ENCODE measurements at places on chromosomes 1 and 21.

DNA sequence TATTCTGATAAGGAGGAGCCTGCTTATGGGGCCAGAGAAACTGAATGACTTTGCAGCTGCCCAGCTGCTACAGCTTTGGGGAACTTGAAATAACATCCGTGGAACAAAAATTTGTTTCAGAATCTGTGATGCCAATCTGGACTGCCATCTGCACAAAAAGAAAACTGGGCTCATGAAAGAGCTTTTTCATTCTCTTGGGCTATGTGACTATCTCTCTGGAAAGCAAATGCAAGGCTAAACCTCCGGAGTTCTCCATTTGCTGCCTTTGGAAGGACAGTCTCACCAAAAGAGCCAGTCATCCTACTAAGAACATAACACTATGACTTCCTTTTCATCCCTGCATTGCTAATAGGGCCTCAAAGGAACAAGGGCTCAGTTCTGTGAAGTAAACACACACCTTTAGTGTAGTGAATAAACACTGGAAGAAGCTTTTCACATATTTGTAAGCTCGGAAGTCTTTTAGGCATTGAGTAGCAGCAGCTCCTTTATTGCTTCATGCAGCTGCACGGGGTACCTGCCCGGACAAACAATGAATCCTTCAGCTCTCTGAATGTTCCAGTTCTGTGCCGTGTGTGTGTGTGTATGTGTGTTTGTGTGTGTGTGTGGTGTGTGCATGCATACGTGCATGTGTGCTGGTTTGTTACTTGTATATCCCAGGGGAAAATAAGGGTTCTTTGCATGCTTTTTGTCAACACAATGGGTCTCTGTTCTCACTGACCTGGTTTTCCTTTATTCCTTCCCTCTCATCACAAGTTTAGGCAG lies 255.5 kb upstream of the SGIP1 start:
- DNase-seq = no peak

- DNase-seq = no peak
Measured at GRCh38 chr21:42002421-42002958, 7.7 kb downstream of the ZBTB21 start.

- no peak for DNase-seq
Measured at GRCh38 chr1:213050745-213051126, 305 bp upstream of the RPS6KC1 start.

GRCh38 chr1:39048745-39049370 lies 22.7 kb downstream of the NDUFS5 start:
- DNase-seq = no peak

GRCh38 chr1:186965847-186966246 lies 137.1 kb downstream of the PLA2G4A start:
- DNase-seq = no peak

GRCh38 chr1:214027498-214027897 lies 39.7 kb downstream of the PROX1 start:
- no peak for DNase-seq

- DNase-seq = no peak
Measured at GRCh38 chr1:239758756-239759155, 332.9 kb upstream of the FMN2 start.

- DNase-seq = no peak
Measured at GRCh38 chr1:39833121-39833520, 44.5 kb upstream of the BMP8B start.

DNA sequence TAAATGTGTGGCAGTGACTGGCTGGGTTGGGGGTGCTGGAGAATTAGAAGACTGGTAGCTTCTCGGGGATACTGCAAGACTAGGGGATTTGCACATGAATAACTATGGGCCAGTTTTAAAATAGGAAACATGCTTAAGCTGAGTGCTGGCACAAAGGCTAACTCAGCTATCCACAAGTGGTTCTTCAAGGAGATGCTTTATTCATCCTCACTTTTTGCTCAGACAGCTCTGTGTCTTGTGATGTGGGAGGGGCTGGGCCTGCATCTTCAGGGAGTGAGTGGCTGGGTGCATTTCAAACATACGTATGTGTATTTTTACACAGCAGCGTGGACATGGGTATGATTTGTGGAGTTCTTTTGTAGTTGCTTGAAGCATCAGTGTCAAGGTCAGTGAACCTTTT lies 2.3 kb downstream of the COQ8A start:
- DNase-seq = no peak

DNA sequence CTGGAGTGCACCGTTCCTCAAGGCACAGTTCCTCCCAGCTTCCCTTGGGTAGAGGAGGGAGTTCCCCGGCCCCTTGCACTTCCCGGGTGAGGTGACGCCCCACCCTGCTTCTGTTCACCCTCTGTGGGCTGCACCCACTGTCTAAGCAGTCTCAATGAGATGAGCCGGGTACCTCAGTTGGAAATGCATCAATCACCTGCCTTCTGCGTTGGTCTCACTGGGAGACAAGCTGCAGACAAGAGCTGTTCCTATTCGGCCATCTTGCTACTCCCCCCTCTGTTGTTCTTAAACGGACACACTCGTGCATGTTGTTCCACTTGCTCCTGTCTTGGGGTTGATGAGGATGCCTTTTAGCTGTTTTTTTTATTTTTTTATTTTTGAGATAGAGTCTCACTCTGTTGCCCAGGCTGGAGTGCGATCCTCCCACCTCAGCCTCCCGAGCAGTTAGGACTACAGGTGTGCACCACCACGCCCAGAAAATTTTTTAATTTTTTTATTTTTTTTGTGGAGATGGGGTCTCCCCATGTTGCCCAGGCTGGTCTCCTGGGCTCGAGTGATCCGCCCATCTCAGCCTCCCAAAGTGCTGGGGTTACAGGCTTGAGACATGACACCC lies 3.0 kb upstream of the MORC3 start:
- DNase-seq = no peak

DNA sequence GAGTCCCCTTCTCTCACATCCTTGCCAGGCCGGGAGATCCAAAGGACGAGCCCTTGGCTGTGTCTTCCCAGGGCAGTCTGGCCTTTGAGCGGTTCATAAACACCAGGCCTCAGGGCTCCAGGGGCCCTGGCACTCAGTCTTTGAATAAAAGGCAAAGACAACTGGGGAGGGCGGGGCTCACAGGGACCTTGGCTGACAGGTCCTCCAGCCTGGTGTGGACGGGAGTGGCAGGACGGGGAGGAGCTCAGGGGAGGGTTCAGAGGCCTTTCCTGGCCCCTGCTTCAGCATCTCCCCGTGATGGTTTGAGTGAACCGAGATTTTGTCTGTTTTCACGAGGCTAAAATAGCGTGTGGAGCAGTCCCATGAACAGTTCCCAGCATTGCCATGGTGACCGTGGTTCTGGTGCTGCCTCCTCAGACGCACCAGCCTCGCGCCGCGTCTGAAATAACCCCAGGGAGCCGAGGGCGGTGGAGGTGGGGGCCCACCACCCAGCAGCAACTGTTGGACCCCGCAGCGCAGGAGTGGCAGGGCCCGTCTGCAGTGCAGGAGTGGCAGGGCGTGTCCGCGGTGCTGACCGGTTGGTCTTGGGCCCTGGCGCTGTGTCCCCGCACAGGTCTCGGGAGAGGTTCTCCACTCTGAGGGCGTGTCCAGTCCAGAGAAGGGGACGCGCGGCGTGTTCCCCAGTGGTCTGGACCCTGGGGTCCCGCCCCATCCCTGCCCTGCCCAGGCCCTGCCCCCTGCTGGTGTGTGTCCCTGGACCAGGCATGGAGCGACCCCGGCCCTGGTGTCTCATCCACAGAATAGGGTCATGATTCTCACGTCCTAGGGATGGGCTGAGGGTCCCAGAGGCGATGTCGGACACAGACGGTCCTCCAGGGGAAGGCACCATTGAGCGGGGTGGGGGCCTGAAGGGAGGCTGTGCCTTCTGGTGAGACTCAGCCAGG lies 7.1 kb upstream of the PRKCZ start:
- DNase-seq = no peak

DNA sequence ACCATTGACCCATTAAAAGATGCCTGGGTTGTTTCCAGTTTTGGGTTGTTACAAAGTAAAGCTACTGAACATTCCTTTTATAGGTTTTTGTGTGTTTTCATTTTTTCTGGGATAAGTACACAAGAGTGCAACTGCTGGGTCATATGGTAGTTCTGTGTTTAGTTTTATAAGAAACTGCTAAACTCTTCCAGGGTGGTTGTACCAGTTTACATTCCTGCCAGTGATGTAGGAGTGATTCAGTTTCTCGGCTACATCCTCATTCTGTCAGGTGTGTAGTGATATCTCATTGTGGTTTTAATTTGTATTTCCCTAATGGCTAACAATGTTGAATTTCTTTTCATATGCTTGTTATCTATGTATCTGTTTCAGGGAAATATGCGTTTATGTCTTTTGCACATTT lies 58.5 kb upstream of the DNAJC6 start:
- DNase-seq = no peak

GRCh38 chr1:35561972-35562680 lies 4.5 kb downstream of the NCDN start:
- peak; percentile 60 for DNase-seq

DNA sequence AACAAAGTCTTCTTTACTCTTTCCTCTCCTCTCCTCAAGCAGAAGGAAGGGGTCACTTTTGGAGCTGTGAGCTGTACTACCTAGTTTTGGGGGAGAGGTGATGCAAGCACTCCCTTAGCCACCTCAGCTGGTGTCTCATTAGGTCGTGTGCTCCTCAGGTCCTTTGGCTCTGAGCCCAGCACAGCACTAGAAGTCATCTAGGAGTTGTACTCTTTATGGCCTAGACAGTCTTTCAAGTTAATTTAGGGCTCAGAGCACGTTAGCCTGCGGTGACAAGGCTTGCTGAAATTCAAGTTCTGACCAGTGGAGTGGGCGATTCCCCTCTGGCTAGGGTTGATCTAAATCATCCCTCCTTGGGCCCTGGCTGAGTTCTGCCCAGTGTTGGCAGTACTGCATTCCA lies 48.0 kb upstream of the WDR26 start:
- DNase-seq = no peak

GRCh38 chr1:109687641-109688499 lies at the start of gene GSTM1:
Gene GSTM1, plus strand, starts transcription at chr1:109687817. Its CDS starts 57 bp downstream, at chr1:109687874.
- no peak for DNase-seq

DNA sequence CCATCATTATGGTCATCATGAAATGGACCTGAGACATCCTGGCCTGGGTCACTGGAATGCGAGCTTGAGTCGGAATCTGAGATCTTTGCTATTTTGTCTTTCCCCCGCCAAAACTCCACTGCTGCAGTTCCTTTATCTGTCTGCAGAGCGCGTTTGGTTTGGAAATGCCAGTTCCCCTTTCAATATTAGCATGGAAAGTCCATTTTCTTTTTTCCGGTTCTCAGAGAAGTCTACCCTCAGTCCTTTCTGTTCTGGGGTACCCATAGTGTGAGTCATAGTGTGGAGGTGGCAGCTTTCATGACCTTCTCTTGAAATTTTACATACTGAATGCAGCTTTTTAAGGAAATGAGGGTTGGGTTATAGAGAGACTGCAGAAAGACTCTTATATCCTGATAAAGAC lies 14.6 kb downstream of the CACNA1E start:
- no peak for DNase-seq

DNA sequence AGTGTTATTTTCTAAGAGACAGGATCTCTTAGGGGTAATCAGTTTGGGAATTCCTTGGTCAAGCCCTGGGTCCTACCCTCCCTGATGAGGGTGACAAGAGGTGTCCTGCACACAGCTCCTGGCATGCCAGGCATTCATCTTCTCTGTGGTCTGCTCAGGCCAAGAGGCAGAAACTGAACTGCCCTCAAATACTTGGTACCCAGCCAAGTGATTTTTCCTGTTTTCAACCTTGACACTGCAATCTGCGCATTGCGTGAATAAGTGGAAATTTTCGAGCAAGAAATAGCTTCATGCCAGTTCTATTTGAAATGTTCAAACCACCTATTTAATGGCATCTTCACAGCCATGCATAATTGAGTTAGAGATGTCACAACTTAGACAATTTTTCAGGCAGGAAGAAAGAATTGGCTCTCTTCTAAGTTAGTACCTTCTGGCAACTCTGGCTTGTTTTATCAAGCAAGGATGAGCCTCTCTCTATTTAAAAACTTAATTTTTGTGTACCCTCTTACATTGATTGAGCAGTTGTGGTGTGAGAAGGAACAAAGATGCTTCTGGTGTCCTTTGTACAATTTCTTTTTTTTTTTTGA lies 27.0 kb downstream of the DNM3 start:
- DNase-seq = no peak

DNA sequence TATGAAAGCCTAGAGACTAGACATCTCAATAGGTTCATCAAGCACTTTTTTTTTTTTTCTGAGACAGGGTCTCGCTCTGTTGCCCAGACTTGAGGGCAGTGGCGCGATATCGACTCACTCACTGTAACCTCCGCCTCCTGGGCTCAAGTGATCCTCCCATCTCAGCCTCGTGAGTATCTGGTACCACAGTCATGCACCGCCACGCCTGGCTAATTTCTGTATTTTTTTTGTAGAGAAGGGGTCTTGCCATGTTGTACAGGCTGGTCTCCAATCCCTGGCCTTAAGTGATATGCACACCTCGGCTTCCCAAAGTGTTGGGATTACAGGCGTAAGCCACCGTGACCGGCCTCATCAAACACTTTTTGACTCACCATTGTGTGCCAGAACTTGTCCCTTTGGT lies 613 bp upstream of the GPATCH4 start:
- DNase-seq = no peak

DNA sequence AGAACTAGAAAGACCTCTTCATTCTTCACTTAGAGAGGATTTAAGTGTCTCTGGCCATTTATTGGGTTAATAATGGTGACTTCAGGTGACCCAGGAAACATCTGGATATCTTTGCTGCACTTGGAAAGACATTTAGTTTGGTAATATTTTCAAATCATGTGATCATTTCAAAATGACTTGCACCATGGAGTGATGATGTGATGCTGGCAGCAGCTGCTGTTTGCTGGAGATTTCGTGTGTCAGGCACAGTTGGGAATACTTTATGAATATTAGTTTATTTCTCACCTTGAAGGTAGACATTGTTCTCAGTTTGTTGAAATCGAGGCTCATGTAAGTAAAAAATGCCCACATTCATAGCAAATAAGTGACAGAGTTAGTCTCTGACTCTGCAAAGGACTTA lies 236.0 kb downstream of the DISC1 start:
- no peak for DNase-seq

- DNase-seq = no peak
Measured at GRCh38 chr1:85116856-85117255, 68.6 kb upstream of the MCOLN3 start.

- DNase-seq = peak; percentile 79
Measured at GRCh38 chr1:2231532-2232254, 3.6 kb downstream of the SKI start.

- no peak for DNase-seq
Measured at GRCh38 chr21:32599526-32599925, 12.7 kb downstream of the CFAP298 start.

DNA sequence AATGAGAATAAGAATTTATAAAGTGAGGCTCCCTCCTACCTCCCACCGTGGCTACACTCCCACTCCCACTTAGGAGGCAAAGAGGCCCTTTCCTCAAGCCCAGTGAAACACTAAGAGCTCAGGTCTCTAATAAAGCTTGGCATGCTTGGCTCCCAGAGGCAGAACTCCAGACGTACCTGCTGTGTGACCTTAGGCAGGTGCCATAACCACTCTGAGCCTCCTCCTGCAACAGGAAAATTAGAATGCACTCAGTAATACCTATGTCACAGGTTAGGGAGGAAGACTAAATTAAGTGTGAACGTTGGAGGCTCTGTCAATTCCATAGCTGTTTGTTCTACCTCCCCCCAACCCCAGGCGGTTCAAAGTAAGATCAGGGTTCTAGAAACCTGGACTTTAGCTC lies 16.5 kb upstream of the SLC26A9 start:
- DNase-seq = no peak

Data from kidney (tissue), 22 donors.